ENCODE measurements at places on chromosomes 7 and 10.

DNA sequence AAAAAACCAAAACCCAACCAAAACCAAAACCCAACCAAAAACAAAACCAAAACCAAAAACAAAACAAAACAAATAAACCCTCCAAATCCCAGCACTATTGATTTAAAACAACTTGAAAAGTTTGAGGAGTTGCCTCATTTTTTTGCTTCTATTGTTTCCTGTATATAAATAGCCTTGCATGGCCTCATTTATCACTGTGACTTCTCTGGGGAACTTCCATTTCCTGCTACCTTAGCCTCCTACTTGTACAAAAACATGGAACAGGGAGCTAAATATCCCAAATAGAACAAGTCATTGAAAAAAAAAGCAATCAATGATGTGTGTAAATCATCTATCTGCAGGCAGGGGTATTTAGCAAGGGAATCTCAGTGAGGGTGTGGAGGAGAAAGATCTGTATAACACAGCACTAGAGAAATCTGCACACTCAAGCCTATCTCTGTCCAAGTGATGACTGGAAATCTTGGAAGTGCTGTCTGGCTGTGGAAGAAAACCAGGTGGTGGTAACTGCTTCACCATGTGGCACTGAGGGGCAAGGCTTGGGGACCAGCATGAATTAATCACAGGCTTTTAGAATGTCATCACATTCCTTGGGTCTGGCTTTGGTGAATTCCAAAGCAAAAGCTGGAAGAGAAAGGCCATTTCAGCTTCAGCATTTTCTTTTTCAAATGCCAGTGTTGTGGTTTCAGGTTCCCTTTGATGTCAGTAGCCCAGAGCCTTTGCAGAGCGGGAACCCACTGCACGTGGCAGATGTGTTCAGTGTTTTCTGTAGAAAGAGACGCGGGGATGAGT, 349.5 kb upstream of the ZNF32 start:
- no peak for DNase-seq

- DNase-seq: no peak
Observed at GRCh38 chr7:120436487-120437060, 163.6 kb downstream of the KCND2 start.

GRCh38 chr10:69334302-69335062, 56.2 kb downstream of the HK1 start:
- no peak for DNase-seq

GRCh38 chr7:70060298-70061068, 462.2 kb downstream of the AUTS2 start:
- DNase-seq: no peak

GRCh38 chr7:130887182-130887956, 153.4 kb upstream of the KLF14 start:
- DNase-seq: no peak

DNA sequence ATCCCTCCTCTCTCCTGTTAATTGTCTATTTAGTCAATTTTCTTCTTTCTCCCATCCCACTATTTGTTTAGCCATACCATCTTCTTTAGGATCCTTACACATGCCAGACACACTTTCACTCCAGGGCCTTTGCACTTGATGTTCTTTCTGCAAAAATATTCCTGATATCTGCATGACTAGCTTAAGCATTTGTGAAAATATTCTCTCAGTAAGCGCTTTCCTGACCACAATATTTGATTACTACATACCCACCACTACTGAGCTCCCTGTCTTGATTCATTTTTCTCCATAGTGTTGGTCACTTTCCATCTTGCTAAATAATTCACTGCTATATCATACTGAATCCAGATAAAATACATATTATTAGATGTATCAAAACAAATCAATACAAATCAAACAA, 75.1 kb downstream of the SEMA3D start:
- DNase-seq: no peak
